Lung microvascular endothelial cell (primary cell): ENCODE measurements at places on chromosomes 16 and 17.
A peak's percentile ranks its signal among the peaks of the same experiment; 100 is the strongest.

DNA sequence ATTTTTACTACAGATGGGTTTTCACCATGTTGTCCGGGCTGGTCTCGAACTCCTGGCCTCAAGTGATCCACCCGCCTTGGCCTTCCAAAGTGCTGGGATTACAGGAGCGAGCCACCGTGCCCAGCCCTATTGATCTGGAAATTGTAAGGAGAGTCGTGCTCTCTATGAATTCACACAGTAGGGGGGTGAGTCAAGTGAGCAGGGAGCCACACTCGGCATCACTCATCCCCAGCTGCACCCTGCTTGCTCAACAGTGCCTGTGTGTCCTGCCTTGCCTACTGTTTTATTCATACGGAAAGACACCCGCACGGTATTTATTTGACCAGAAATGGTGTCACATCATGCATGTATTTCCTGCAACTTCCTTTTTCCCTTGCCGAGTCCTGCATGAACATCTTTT is 157.2 kb upstream of the FOXF1 start:
- DNase-seq = no peak

GRCh38 chr16:54107583-54108202 is 178.9 kb downstream of the IRX3 start:
- peak; percentile 38 for DNase-seq

- no peak for DNase-seq
Measured at GRCh38 chr16:75102595-75102994, 14.0 kb downstream of the LDHD start.

- no peak for DNase-seq
Measured at GRCh38 chr17:60102632-60103096, 23.9 kb upstream of the HEATR6 start.

DNA sequence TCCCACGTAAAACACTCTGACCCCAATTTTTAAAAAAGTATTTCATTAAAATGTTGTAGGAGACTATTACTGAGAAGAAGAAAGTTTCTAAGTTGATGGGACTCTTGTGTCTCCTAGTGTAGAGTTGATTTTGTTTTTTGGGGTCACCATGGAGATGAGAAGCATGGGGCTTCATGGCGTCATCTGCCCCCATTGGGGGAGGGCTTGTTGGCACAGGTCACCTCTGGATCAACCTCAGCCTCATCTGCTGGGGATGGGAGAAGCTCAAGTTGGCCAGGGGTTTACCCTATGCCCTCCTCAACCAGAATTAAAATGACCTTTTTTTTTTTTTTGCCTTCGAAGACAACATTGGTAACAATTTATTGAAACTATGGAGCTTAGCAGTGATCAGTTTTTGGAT is 28.3 kb downstream of the MSI2 start:
- no peak for DNase-seq

- no peak for DNase-seq
Measured at GRCh38 chr16:11256661-11257130, 692 bp upstream of the SOCS1 start.
